Caudate nucleus (tissue), 63 donors: ENCODE measurements at places on chromosomes 12 and 14.

GRCh38 chr14:86015511-86015910 is 485.6 kb downstream of the FLRT2 start:
- DNase-seq = no peak

GRCh38 chr14:34665785-34666435 is 36.0 kb upstream of the SNX6 start:
- no peak for DNase-seq

- DNase-seq = no peak
Observed at GRCh38 chr12:95966287-95966870, 23.2 kb downstream of the AMDHD1 start.

- DNase-seq = no peak
Observed at GRCh38 chr12:114314974-114315720, 90.8 kb downstream of the TBX5 start.

DNA sequence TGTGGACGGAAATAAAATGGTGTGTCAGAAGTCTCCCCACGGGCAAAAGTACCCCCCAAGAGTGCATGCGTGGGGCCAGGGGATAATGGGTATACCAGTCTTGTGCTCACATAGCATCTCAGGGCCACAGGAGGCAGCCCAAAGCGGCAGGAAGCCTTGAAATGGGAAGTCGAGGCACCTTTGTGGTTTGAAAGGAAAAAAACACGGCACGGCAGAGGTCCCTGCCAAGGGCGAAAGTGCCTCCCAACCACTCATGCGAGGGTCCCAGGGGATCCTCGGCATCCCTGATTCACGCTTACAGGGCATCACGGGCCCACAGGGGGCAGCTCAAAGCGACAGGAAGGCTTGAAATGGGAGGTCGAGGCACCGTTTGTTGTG is 583.2 kb downstream of the ALG10 start:
- DNase-seq = no peak

GRCh38 chr12:122304924-122305323 is 38.6 kb upstream of the VPS33A start:
- no peak for DNase-seq

- no peak for DNase-seq
Observed at GRCh38 chr14:104691546-104692260, 2.3 kb downstream of the INF2 start.

- DNase-seq = no peak
Observed at GRCh38 chr14:73422515-73422914, 35.8 kb downstream of the NUMB start.

- peak; percentile 69 for DNase-seq
Observed at GRCh38 chr12:30754383-30754749, 385 bp downstream of the CAPRIN2 start.

DNA sequence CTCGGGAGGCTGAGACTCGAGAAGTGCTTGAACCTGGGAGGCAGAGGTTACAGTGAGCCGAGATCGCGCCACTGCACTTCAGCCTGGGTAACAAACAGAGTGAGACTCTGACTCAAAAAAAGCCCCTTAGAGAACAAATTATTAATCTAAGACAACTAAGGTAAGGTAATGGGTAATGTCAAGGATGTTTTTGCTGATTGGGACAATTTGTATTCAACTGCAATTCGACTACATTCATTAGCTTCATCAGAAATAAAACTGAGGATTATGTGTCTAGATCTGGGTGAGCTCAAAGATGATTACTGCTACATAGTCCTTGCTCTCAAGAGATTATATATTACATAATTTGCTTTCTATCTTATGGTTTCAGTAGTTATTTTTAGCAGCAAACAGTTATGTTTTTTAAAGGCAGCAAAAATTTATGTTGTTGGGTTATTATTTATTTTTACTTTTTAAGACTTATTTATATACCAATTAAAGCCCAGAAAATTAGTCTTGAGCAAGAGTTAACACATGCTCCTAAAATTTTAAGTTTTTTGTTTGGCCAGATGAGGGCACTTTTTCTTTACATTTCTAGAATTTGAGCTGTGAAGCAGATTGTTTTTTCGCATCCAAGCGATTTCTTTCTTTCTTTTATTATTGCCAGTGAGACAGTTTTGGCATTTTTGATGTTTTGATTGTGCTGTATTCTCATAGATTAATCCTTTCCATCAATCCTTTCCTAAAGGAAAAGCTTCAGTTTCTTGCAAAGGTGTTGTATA is 52.3 kb downstream of the PLEKHA5 start:
- no peak for DNase-seq

DNA sequence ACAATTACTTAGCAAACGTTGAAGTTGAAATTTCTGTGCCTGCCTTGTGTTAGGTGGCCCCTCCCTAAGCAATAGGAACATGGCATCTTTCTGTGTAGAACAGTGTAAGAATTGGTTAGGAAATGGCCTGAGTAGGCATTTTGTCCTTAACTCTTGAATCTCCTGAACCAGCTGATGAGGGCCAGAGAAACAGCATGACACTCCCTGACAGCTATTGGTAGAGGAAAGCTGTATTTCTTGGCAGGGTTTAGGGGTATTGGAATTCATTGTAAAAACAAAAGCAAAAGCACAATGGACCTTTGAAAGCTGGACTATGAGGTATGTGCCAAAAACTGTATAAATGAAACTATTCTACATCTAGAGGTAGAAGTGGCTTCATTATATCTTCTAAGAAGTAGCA is 40.6 kb upstream of the LRTM2 start:
- DNase-seq = no peak

DNA sequence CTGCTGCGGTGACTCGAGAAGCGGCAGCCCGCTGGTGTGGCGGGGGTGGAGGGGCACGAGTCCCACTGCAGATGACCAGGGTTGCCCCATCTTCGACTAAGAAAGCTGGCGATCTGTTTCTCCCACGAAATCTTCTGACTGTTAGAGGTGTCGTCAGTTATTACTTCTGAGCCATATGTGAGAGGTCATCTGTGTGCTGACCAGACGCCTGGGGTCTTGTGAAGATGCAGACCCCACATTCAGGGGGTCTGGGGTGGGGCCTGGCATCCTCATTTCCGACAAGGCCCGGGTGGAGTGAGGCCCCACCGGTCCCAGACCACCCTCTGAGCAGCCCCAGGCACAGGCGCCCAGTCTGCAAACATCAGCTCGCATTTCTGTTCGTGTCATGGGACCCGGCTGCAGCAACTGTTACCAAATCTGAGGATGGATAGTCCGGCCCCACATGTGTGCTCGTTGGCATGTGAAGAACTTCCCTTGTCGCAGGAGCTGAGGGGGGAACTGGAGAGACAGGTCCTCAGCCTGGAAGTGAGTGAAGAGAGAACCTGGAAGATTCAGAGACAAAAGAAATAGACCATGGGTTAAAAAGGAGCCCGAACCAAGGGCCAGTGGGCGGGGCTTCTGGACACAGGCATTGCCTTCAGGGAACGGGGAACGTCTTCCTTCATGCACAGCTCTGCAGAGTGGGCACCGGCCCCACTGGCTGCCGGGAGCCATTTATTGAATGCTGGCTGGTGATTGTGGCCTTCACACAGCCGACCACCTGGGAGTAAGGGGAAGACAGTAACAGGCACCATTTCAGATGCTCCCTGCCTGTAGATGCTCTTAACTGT is 135.2 kb downstream of the ADGRD1 start:
- no peak for DNase-seq

GRCh38 chr12:96386794-96387193 is 13.4 kb downstream of the CDK17 start:
- no peak for DNase-seq

GRCh38 chr12:106590601-106591000 is 7.8 kb downstream of the RFX4 start:
- DNase-seq = no peak

- DNase-seq = no peak
Observed at GRCh38 chr14:95151561-95151960, 5.8 kb downstream of the DICER1 start.
